ENCODE measurements at places on chromosomes 4 and X.

DNA sequence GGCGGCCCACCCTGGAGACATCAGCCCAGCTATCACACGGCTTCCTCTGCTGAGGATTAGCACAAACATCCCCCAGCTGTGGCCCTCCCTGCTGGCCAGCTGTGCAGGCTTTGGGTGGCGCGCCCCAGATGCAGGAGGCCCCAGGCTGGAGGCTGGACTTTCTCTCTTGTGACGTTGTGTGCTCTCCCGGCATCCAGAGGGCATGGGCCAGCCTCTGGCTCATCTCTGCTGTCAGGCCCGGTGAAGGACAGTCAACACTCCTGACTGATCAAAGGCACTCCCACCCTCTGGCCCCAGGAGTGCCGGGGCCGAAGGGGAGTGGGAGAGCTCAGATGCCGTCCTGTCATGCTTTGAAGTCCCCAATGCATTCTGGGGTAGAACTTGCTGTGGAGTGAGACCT, 29.9 kb upstream of the PJA1 start:
- DNase-seq = no peak

- no peak for DNase-seq
Measured at GRCh38 chrX:2547736-2548135, 47.0 kb upstream of the DHRSX start.

DNA sequence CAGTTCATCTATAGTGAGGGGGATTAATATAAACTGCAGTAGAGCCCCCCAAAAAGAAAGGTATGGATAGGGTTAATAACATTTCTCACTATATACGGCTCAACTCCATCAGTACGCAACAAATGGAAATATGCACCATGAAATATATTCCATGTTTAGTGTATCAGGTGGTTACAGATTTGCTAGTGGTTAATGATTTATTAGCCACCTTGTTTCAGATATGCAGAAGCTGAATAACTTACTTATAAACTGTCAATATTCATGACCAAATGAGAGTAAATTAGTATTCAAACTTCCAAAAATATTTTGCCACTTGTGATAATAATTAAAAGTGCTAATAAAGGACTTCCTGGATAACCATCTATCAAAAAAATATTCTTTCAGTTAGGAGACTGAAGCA, 14.8 kb downstream of the AMTN start:
- DNase-seq = no peak

- no peak for DNase-seq
Measured at GRCh38 chr4:19005211-19005610, 983.7 kb upstream of the LCORL start.

Measured in stimulated activated CD8-positive, alpha-beta memory T cell treated with anti-CD3 and anti-CD28 coated beads, Interleukin-7, amount 100 ng/mL, for 24 hours (primary cell).